ENCODE measurements at places on chromosomes 5 and 9.

- no peak for DNase-seq
These were observed 33.1 kb upstream of the MYOT start for GRCh38 chr5:137834498-137835049.

DNA sequence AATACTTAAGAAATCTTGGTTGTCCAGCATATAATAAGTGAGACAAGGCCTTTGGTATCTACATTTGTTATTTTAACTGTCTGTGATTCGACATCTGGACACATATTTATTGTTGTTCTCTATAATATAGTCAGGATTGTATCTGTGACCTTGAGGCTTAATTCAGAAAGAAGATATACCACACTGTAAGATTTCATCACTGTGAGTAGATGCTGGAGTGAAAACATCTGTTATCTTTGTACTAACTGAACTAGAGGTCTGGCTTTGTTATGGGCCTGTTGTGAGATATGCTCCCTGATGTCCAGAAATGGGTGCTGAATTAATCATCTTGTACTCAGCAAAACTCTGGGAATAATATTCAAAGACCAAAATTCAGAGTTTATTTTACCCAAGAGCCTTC, 148.5 kb downstream of the ISOC1 start:
- DNase-seq = no peak

DNA sequence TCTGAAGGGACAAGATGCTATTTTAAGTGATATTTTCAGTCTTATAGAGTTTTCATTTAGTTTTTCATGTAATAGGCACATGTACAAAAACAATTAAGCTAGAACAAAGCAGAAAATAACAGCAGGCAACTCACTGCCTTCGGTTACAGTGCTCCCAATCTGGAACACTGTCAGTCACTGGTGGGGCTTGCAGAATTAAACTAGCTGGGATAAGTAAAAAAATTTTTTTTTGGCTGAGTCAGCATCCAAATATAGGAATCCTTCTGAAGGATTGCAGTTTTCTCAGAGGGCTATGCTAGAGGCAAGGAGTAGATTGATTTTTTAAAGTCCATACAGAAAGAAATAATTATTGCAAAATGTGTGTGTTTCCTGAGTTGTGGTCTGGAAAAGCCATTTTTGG, 250.2 kb upstream of the RFX3 start:
- DNase-seq = no peak

DNA sequence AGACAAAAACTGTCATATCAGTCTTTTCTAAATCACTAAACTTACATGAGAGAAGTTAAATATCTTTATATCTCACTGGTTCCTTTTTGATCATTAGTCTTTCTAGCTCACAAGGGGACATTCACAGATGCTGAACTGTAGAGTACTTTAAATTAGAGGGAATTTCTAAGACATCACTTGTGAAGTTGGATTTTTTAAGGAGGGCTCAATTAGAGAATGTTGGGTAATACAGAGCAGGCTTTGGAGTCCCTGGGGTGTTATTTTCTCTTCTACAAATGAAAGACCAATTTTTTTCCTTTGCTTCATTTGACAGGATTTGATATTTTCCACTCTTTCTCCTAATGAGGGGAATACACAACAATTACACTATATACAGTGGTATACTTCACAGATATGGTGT, 48.6 kb upstream of the SPDL1 start:
- no peak for DNase-seq

- DNase-seq = no peak
These were observed 854.3 kb upstream of the DMAC1 start for GRCh38 chr9:8653855-8654254.
